HuH-7.5 (cell line): ENCODE measurements at places on chromosomes 4 and X.
A peak's percentile ranks its signal among the peaks of the same experiment; 100 is the strongest.

- DNase-seq: no peak
Measured at GRCh38 chr4:35102066-35102465, 1142.2 kb downstream of the ARAP2 start.

DNA sequence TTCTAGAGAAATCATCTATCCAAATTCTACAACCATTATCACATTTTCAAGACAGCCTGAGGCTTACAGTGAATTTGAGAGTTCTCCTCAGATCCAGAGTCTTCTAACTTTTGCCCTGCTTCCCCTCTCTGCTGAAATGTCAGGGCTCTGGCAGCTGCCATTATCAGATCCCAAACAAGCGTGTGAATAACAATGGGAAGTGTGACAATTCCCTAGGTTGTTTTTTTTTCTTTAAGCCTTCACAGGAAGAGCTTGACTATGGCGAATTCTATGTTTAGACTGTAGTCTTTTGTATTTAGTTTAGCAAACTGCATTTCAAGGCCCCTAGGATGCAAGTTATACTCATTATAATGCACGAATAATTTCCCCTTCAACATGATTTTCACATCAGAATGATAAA is 61.3 kb upstream of the KDR start:
- DNase-seq: no peak

- DNase-seq: no peak
Measured at GRCh38 chr4:135098061-135098460, 896.5 kb upstream of the PABPC4L start.

- DNase-seq: no peak
Measured at GRCh38 chrX:48616576-48616975, 19.3 kb downstream of the WDR13 start.

DNA sequence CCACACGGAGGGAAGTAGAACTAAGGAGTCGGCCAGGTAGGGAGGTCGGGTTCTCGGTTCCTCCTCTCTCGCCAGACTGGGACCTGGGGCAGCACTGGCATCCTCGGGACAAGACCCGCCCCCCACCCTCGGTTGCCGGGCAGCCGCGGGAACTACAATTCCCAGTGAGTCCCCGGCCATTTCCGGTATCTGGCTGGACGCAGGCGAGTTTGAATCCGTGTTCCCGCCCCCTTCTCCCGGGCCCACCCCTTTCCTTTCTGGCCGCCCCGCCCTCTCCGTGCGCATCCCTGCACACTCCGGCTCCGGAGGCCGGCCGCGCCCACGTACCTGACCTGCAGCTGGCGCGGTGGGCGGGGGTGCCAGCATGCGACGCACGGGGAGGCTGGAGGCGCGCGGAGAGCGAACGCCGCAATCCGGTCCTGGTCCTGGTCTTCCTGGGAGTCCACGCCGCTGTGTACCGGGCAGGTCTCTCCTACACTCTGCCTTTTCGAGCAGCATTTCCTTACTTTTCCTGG is 10.2 kb upstream of the DLG3 start:
- DNase-seq: peak; percentile 81

DNA sequence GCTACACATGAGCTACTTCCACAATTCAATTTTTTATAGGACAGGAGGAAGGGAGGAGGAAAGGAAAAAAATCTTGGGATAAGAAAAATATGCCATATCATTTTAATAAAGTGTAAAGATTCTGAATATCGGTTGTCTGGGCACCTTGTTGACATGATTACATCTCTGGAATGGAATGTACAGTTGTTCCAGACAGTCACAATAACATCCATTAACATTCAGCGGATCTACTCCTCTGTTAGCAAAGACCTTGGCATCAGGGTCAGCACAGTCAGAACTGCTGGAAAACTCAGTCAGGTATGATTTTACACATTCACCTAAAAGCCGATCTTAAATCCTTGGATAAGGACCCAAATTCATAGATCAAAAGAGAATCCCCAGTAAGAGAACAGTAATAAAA is 85.4 kb upstream of the ARMCX2 start:
- no peak for DNase-seq

DNA sequence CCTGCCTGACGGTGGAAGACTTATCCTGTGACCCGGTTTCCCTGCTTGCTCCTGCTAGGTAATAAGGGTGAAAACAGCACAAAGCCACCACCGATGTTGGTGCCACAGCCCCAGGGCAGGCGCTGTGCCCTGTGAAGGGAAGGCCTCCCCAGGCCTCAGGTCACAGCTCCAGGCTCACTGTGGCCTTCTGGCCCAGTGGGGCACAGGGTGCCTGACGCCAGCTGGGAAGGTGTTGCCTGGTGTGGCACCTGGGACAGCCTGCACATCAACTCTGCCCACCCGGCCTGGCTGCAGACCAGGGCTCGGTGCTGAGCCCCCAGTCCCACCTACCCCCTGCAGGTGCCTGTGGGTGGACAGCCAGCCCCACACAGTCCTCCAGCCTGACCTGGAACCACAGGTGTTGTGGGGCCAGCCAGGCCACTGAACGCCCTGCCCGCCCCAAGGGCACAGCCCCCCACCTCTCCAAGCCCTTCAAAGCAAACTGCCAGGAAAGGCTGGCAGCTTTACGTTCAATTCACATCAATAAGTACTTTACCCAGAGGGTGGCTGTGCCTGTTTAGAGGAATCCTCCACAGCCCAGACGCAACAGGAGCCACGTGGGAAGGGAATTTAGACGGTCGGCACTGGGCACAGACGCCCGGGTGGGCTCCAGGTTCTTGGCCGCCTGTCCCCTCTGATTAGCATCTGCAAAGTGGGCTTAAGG is 54.3 kb downstream of the ZFYVE28 start:
- DNase-seq: no peak

GRCh38 chr4:183988874-183989273 is 83.8 kb downstream of the STOX2 start:
- DNase-seq: no peak

DNA sequence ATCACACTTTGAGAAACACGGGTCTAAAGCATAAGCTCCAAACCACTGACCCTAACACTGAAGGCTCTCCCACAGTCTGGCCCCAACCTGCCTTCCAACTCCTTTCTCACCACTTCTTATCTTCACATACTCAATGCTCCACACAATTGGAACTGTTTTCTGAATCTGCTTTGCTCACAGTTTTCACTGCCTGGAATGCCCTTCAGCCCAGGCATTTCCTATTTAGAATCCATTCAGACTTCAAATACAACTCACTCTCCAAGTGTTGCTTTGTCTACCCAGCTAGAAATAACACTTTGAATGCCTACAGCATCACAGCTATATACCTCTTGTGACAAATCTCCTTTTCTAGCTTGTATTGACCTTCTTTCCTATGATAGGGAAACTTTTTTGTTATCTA is 10.2 kb downstream of the OTUD4 start:
- no peak for DNase-seq

DNA sequence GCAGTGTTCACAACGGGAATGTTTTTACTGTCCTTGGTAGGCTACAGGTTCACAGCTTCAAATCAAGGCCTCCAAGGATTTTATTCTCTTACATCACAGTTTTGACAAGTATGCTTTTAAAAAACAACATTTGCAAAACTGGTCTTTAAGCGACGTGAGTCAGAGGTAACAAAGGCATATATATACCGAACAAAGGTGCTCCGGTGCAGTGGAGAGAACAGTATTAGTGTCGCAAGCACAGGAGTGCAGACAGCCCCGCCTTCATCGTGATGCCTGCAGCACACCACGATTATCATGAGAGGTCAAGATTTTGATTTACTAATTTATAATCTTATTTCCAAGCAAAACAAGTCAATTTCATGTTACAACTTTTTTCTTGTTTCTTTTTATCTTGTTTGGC is 90.8 kb downstream of the GATB start:
- no peak for DNase-seq

- DNase-seq: peak; percentile 97
Measured at GRCh38 chr4:3765271-3766035, 732 bp upstream of the ADRA2C start.

- DNase-seq: no peak
Measured at GRCh38 chr4:328729-329128, 8.9 kb upstream of the ZNF141 start.

DNA sequence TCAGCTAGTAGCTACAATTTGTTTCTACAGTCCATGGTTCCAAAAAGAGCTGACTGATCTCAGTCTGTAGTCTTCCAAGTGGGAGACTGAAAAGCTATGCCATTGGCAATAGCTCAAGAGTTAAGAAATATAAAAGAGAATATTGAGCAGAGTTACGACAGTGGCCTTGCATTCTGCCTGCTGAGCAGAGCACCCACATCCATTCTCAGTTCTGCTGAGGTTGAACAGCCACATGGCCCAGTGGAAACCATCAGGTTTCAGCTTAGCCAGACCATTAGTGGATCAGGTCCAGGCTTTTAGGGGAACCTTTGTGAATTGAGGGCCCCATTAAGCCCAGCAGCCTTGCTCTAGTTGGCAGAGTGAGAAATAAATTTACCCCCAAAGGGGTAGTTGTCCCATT is 28.1 kb downstream of the ZNF81 start:
- no peak for DNase-seq

DNA sequence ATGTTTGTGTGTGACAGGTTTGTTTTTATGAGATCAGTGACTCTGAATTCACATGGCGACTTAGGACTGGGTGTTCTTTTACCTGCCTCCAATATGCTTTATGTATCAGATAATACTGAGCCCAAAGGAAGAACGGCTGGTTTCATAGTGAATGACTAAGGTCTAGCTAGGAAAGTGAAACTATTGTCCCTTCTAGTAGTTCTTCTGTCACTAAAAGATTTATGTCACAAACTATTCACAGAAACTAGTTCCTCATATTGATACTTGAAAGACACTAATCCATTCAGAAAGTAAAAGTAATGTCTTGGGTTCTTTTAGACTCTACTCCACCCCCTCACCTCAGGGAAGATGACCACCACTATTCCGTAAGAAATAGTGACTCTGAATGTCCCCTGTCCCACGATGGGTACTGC is 81.7 kb downstream of the EGF start:
- no peak for DNase-seq

GRCh38 chr4:165844161-165844560 is 28.9 kb upstream of the TLL1 start:
- no peak for DNase-seq

DNA sequence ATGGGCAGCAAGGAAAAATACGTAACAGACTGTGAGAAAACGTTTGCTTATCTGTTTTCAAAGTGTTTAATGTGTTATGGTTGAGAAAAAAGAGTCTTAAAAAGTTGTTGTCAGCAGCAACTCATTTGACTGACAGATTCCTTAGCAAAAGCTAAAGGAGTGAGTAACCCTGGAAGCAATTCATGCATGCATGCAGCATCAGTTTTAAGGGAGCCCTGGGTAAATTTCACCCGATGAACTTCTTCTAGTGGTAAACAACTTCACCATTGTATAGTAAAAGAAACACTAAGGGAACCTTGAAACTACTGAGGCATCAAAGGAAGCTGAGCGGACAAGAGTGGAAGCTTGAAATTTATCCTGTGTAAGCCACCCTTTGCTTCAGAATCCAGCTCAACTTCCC is 583.2 kb upstream of the INTU start:
- no peak for DNase-seq

- DNase-seq: no peak
Measured at GRCh38 chr4:8079916-8080753, 78.5 kb downstream of the ABLIM2 start.

DNA sequence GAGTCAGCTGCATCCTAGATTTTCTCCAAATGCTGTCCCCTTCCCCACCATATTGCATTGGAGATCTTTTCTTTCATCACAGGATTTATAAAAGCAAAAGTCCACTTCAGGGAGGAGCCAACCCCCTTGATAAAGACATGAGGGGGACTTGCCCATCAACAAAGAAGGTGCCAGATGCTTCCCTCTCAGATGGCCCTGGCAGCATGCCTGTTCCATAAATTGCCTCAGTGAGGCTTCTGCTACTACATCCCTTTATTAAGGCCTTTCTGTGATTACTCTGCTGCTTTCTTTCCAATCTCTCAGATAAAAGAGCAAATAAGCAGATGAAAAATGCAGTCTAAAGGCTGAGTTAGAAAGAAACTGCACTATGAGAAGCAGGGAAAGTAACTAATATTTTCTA is 511.6 kb downstream of the PACRGL start:
- no peak for DNase-seq

DNA sequence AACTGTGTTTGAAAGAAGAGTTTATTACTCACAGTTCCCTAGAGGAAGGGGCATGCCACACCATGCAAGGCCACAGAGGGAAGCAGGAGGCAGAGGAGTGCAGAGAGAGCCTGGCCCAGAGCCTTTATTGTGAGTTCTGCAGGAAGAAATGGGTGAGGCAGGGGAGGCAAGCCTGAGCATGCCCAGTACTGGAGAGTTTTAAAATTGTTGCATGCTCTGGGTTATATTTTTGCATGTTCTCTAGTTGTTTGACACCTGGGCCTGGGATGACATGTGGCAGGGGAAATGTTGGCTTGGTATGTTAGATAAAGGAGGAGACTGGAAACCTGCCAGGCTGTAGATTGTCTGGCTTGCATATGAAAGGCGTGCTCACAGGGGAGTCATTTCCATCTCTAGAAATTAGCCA is 19.7 kb upstream of the CRMP1 start:
- DNase-seq: no peak

DNA sequence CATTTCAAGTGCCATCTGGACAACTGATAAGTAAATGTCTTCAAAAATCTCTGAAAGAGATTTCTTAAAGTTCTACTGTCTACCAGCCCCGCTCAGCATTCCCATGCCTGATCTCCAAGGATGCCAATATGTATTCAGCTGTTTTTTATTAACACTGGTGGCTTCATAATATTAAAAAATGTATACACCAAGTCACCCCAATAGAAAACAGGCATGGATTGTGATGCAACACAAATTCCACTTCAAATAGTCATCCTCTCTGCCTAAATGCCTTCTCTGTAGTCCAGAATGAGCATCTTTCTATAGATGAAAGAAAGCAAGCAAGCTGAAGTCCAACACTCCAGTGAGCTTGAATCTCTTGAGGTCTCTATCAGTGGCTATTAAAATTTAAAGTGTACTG is 152.2 kb upstream of the PPARGC1A start:
- DNase-seq: no peak

DNA sequence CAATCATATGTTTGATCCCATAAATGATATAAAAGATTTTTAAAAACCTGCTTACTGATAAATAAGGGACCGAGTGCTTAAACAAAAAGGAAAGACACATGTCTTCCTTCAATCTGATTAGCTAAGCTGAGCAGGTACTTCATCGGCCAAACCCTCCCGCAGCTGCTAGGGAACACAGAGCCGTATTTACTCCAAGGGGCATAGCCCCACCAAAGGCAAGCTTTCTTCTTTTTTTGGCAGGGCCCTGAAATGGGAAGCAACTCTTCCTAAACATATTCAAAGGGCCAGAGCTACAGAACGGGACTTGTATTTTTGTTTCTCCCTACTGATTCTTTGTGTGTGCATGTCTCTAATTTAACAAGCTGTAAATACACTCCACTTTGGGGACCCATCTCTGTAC is 337.3 kb downstream of the NLGN4X start:
- no peak for DNase-seq
